ENCODE measurements at places on chromosomes 1 and 21. TPM values are rescaled to one million over a fixed set of nuclear protein-coding genes. Genes with fewer than 3 reads are reported as not detected.

Gene OVAAL
- total RNA-seq = not detected

Gene KRTAP23-1
- total RNA-seq = not detected

Gene NADK
- 71.3 TPM for total RNA-seq

Gene RSPH1
- 0.23 TPM for total RNA-seq

Gene S100B
- total RNA-seq = 0.09 TPM

Gene PGBD5
- under 0.01 TPM for total RNA-seq

Gene LRRIQ3
- total RNA-seq = 1.9 TPM

Gene HHAT
- total RNA-seq = 3.5 TPM

Gene PDE4B
- 3.6 TPM for total RNA-seq

Gene WDR64
- total RNA-seq = not detected

Gene ZNF695
- total RNA-seq = 0.60 TPM

Gene B3GALT2
- 9.6 TPM for total RNA-seq

Gene NLRP3
- not detected for total RNA-seq

Gene COL9A2
- total RNA-seq = 2.2 TPM

Gene TGFB2
- total RNA-seq = 1.4 TPM

Gene TMEM269
- total RNA-seq = under 0.01 TPM

Gene MTARC1
- total RNA-seq = 0.12 TPM

Gene SAMD13
- 1.2 TPM for total RNA-seq

Gene CELA2B
- not detected for total RNA-seq

Gene RASAL2
- 14.5 TPM for total RNA-seq

Gene EVI5
- 37.1 TPM for total RNA-seq

Gene IER5
- 20.9 TPM for total RNA-seq

Gene CALML6
- not detected for total RNA-seq

Gene B3GALT5
- total RNA-seq = not detected

Gene CD53
- not detected for total RNA-seq

Gene SH3BGR
- 3.1 TPM for total RNA-seq

Gene CAPN9
- total RNA-seq = not detected

Gene IRF6
- total RNA-seq = 0.09 TPM

Gene ORC1
- total RNA-seq = 0.35 TPM

Gene HES2
- not detected for total RNA-seq

Gene TEKT2
- not detected for total RNA-seq

Gene S100A16
- 169 TPM for total RNA-seq

Gene BMP8B
- not detected for total RNA-seq

Gene ARMH1
- total RNA-seq = 6.4 TPM

Gene S100A11
- total RNA-seq = 784 TPM

Gene GPR25
- not detected for total RNA-seq

Gene HLCS
- 11.6 TPM for total RNA-seq

Gene PEAR1
- 20.1 TPM for total RNA-seq

Gene DIRAS3
- 4.0 TPM for total RNA-seq

Gene RIMS3
- 0.82 TPM for total RNA-seq

Gene ABL2
- total RNA-seq = 11.0 TPM

Gene NID1
- 323 TPM for total RNA-seq

Gene S100A5
- total RNA-seq = not detected

Gene FOXD3
- not detected for total RNA-seq

Gene PAPPA2
- 7.9 TPM for total RNA-seq

Gene NIBAN1
- 42.6 TPM for total RNA-seq

Gene MAP3K21
- total RNA-seq = 0.58 TPM

Gene KLF17
- not detected for total RNA-seq

Gene TMEM50B
- 28.6 TPM for total RNA-seq

Gene NUP210L
- not detected for total RNA-seq
